Stimulated activated CD8-positive, alpha-beta memory T cell treated with anti-CD3 and anti-CD28 coated beads, Interleukin-4, amount 100 ng/mL, for 1 hour (primary cell): ENCODE measurements at places on chromosomes 1 and 21.

- no peak for DNase-seq
Measured at GRCh38 chr1:101875891-101876290, 120.8 kb downstream of the OLFM3 start.

- no peak for DNase-seq
Measured at GRCh38 chr1:53502641-53503432, 43.6 kb downstream of the DMRTB1 start.

GRCh38 chr1:210736713-210737112 lies 397.2 kb downstream of the KCNH1 start:
- no peak for DNase-seq

GRCh38 chr1:219952361-219952760 lies 24.0 kb upstream of the SLC30A10 start:
- no peak for DNase-seq

DNA sequence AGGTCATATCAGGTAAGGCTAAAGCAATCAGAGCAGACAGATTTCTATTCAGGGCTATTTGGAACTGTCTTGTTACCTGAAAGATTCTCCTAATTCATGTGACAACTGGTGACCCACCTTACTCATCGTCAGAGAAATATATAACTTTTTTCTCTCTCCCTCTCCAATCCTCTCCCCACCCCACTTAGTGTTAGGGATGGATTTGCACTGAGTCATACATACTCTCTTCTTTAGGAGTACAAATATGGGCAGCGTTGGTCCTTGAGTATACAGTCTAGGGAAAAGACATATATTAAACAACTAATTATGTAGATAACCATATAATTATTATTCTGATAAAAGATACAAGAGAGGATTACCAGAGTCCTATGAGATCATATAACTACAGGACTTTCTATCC lies 246.3 kb downstream of the HHIPL2 start:
- DNase-seq, result no peak

- no peak for DNase-seq
Measured at GRCh38 chr21:34345892-34346291, 17.9 kb upstream of the KCNE2 start.

DNA sequence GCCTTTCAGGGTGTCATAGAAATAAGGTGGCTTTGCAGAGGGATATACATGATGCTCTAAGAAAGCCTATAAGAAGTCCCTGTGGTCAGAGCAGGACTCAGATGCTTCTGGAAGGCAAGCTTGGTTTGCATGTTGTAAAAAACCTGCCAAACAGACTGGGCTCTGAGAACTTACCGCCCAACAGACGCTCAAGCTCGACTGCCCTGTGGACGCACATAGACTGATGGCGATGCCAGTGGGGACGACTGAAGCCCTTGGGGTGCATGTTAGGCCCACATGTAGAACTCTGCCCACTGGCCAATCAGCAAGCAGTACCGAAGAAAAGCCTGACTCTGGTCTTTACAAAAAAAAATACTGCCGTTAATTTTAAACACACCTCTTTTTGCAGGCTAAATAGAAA lies 133.8 kb downstream of the NAV1 start:
- no peak for DNase-seq

- no peak for DNase-seq
Measured at GRCh38 chr1:4060850-4061249, 160.8 kb upstream of the C1orf174 start.

DNA sequence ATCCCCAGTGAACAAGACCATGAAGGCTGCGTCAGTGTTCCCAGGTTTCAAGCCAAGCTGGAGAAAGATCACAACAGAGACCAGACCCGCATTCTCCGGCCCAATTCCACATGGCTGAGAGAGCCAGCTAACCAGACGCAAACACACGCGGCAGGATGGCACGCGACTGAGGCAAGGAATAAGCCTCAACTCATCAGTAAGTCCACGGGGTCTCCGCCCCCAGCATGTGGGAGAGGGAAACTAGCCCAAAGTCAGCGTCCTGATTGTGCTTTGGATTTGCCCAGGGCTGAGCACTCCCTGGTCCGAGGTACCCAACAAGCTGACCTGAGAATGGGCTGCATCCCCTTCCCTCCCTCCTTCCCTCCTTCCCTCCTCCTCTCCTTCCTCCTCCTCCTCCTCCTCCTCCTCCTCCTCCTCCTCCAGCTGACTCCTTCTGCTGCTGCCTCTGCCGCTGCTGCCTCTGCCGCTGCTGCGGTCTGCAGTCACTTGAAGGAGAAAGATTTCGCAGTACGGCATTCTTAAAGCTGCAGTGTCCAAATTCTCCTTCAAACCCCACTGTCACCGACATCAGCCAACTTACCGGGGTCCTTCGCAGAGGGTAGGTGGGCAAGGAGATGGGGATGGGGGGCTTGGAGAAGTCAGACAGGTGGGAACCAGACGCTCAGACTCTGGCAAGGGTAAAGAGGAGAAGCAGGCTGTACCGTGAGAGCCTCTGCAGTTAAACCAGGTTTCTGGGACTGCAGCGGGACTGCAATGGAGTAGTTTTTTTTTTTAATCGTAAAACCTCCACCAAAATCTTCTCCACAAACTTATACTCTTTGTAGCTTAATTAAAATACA lies 33.0 kb upstream of the H6PD start:
- DNase-seq, result no peak

DNA sequence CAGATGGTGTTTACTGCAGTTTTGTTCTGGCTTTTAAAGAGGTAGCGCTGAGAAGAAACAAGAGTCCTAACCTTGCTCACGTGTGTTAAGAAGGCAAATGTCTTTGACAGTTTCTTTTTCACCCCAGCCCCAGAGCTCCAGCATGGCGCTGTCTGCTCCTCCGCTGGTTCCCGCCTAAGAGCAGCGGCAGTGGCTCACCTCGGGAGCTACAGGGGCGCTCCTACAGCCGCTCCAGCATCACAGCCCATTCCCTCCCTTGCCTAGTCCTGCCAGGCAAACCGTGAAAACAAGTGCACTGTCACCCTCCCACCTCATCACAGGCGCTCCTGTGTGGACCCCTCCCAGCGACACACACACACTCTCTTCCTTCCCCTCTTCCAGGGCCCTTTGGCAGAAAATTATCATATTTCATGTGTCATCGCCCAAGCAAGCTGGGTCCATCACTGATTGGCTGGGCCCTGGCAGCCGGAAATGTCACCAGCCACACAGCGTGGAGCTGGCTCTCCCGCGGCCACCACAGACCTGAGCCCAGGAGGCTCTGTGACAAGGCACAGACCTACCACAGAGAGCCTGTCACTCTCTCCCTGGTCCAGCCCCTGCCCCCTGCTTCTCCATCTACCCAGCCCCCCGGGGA lies 1.2 kb upstream of the HIVEP3 start:
- DNase-seq, result peak; percentile 57

- no peak for DNase-seq
Measured at GRCh38 chr21:41364308-41364707, 2.5 kb downstream of the MX2 start.

- no peak for DNase-seq
Measured at GRCh38 chr1:91559838-91560565, 59.4 kb downstream of the CDC7 start.

- no peak for DNase-seq
Measured at GRCh38 chr1:154999571-155000410, 2.8 kb upstream of the ZBTB7B start.

DNA sequence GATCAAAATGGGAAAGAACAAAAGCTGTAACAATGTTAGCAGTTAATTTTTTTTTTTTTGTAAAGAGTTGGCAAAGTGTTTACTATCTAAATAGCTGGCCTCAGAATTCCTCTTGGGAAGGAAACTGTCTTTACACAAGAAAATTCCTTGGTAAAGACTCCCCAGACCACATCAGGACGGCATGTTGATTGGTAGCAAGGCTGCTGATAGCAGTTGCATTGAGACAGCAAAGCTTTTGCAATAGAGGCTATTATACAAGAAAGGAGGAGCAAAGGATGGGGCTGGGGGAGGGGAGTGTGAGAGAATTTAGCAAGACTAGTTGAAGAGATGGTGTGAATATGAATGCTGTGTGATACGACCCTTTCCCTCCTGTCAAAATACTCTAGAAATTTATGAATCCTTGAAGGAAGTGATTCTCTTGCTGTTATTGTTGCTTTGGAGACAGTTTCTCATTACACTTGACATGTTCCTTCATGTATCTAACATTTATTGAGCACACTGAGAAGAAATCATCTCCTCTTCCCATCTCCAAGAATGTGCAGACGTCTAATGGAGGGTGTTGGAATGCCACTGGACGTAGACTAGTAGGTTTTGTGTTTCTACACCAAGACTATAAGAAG lies 355.6 kb downstream of the SIPA1L2 start:
- no peak for DNase-seq

DNA sequence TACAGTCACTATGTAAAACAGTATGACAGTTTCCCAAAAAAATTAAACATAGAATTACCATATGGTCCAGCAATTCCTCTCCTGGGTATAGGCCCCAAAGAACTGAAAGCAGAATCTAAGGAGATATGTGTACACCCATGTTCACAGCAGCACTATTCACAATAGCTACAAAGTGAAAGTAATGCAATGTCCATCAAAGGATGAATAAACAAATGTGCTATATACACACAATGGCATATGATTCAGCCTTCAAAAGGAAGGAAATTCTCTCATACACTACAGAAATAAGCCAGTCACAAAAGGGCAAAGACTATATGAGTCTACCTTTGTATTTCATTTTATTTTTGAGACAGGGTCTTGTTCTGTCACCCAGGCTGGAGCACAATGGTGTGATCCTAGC lies 120.4 kb downstream of the TOMM20 start:
- no peak for DNase-seq

GRCh38 chr1:15918962-15919715 lies 56.8 kb downstream of the ZBTB17 start:
- DNase-seq, result peak; percentile 17

GRCh38 chr1:118442214-118442613 lies 257.2 kb upstream of the SPAG17 start:
- no peak for DNase-seq

GRCh38 chr1:47243910-47244309 lies 11.9 kb upstream of the TAL1 start:
- DNase-seq, result no peak

- DNase-seq, result no peak
Measured at GRCh38 chr1:167674156-167674555, 44.1 kb downstream of the RCSD1 start.
